Heart left ventricle (tissue), 16 donors: ENCODE measurements at places on chromosomes 5 and 9. TPM values are rescaled to one million over a fixed set of nuclear protein-coding genes. Genes with fewer than 3 reads are reported as not detected.

INPP5E gene
- polyA plus RNA-seq, result 8.0 TPM

GKAP1 gene
- 23.5 TPM for polyA plus RNA-seq

DNA sequence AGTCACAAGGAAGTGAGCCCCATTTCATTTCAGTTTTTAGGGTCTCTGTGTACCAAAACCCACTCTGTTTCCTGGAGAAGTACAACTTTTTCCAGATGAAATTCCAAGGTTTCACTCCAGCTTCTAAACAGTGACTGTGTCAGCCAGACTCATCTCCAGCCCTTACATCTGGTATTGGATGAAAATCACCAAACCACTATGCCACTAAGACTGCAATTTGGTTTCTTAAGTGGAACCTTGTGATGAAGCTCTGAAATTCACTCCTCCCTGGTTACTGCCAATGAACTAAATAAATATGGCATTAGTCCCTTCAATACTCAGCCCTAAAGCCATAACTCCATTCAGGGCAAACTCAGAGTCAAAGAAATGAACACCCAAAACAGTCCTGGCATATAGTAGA is 211.2 kb upstream of the DAPK1 start:
- no peak for DNase-seq
- no peaks in the 10 kb centered on the region for H3K36me3 ChIP-seq
- no peak overlapping the region for H3K4me3 ChIP-seq
- H3K27me3 ChIP-seq, result no peaks in the 10 kb centered on the region
- no peaks in the 10 kb centered on the region for H3K4me1 ChIP-seq

- H3K27me3 ChIP-seq, result no peaks in the 10 kb centered on the region
- no peaks in the 10 kb centered on the region for H3K4me1 ChIP-seq
- H3K36me3 ChIP-seq, result no peaks in the 10 kb centered on the region
These were observed 199.7 kb downstream of the TMC1 start for GRCh38 chr9:72721067-72721466.

ANKS6 gene
- polyA plus RNA-seq, result 3.1 TPM

IGIP gene
- polyA plus RNA-seq, result 5.8 TPM

DNA sequence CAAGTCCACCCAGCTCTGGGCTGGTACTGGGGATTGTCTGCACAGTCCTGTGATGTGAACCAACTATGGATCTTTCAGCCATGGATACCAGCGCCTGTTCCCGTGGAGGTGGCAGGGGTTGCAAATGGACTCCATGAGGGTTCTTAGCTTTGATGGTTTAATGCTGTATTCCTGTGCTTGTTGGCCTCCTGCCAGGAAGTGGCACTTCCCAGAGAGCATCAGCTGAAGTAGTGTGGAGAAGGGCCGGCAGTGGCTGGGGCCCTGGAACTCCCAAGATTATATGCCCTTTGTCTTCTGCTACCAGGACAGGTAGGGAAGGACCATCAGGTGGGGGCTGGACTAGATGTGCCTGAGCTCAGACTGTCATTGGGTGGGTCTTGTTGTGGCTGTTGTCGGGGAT is 1104.8 kb upstream of the COX7C start:
- H3K27me3 ChIP-seq, result no peaks in the 10 kb centered on the region
- H3K36me3 ChIP-seq, result no peaks in the 10 kb centered on the region
- H3K27ac ChIP-seq, result no peak overlapping the region
- no peak for DNase-seq

DNA sequence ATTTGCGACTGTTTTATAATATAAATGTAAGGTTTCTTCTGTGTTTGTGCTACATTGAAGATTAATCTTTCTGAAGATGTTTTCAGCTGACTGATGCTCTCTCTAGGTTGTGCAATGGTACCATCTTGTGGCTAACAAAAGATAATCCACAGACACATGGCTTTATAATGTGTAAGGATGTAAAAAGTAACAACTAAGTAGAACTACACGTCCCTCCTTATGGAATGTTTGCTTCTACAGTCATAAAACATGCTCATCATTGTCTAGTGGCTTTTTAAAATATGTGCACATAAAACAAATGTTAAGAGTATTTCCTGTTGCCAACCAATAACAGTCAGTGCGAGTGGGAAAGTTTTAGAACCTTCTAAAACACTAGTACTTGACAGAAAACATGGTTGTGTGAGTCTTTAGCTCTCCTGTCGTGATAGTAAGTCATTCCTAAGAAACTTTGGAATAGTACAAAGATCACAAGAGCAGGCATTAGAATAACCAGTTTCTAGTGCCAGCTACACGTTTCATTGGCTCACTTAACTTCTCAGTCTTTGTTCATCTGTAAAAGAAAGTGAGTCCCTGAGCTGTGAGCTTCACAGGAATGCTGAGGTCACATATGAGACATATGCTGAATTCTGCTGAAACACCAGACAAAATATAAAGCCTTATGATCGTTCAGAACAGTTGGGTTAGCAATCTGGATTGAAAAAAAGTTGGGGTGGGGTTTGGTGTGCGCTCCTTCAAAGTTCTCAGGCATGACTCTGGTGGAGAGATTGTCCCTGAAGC is 75.7 kb upstream of the GLIS3 start:
- H3K27me3 ChIP-seq, result no peaks in the 10 kb centered on the region
- H3K27ac ChIP-seq, result no peak overlapping the region
- no peaks in the 10 kb centered on the region for H3K36me3 ChIP-seq
- no peak overlapping the region for H3K4me3 ChIP-seq
- no peak for DNase-seq

LPAR1 gene
- 3.7 TPM for polyA plus RNA-seq

ACSL6 gene
- 3.2 TPM for polyA plus RNA-seq

- DNase-seq, result no peak
- H3K27me3 ChIP-seq, result no peaks in the 10 kb centered on the region
- peaks cover 24% of the 10 kb centered on the region for H3K4me1 ChIP-seq
- H3K36me3 ChIP-seq, result no peaks in the 10 kb centered on the region
- no peak overlapping the region for H3K4me3 ChIP-seq
These were observed 214.4 kb downstream of the NXNL2 start for GRCh38 chr9:88749420-88749819.

DNA sequence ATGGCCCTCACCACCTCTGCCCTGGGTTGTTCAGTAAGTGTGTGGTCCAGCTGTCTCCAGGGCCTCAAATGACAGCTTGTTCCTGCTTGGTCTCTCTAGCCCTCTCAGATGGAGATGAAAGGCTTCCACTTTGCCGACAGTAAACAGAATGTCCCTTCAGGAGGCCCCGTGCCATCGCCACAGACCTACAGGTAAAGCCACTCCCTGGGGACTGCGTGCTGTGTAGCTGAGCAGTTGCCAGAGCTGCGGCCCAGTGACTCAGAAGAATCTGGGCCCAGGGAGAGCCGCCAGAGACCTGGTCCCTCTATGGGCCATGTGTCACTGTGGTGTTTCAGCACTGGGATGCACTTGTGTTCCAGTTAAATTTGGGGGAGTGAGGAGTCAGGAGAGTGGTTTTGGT is 10.6 kb upstream of the POMT1 start:
- no peak overlapping the region for H3K4me3 ChIP-seq
- no peak for DNase-seq
- H3K4me1 ChIP-seq, result no peaks in the 10 kb centered on the region
- no peak overlapping the region for H3K27ac ChIP-seq

PCDHGB3 gene
- polyA plus RNA-seq, result 1.7 TPM

GRCh38 chr9:70421272-70422180 is 7.1 kb upstream of the KLF9 start:
- H3K27ac ChIP-seq, result peak overlapping the region; percentile 100
- DNase-seq, result peak; percentile 41
- H3K36me3 ChIP-seq, result no peaks in the 10 kb centered on the region
- no peaks in the 10 kb centered on the region for H3K27me3 ChIP-seq

WDR38 gene
- 0.15 TPM for polyA plus RNA-seq

DNA sequence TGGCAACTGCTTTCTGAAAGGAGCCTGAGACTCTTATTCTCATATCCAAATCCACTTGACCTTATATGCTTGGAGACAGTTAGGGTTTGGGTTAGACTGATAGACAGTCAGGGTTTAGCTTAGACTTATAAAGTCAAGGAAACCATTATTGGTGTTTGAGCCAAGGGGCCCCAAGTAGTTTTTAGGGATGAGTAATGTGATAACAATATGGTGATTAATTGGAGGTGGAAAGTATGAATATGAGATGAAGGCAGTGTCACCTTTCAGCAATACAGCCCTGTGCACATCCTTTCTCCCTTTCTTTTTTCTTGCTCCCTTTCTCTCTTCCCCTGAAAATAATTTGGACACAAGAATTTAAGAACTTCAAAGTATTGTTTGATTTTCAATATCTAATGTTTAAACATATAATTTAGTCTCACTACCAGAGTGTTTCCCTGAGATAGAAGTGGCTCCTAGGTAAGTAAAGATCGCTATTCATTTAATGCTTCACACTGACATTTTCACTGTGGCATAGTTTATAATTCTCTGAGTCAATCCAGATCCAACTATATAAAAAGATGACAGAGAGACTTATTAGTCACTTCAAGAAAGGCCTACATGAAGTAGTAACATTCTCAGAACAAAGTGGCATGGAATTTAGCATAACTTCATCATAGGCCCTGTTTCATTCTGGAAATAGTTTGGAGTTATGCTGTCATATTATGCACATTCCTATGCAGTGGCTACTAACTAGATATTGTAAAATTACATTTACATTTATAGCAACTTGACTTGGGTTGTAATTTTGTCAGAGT is 200.8 kb downstream of the CHSY3 start:
- no peak overlapping the region for H3K4me3 ChIP-seq
- H3K27me3 ChIP-seq, result no peaks in the 10 kb centered on the region
- no peak overlapping the region for H3K27ac ChIP-seq
- DNase-seq, result no peak
- peaks cover under 1% of the 10 kb centered on the region for H3K4me1 ChIP-seq

GRCh38 chr9:96665789-96666188 is 10.7 kb upstream of the PRXL2C start:
- no peak for DNase-seq
- no peak overlapping the region for H3K4me3 ChIP-seq
- H3K4me1 ChIP-seq, result no peaks in the 10 kb centered on the region
- no peak overlapping the region for H3K27ac ChIP-seq
- H3K36me3 ChIP-seq, result no peaks in the 10 kb centered on the region

GRCh38 chr9:122197426-122197825 is 31.3 kb downstream of the LHX6 start:
- no peaks in the 10 kb centered on the region for H3K36me3 ChIP-seq
- H3K4me1 ChIP-seq, result no peaks in the 10 kb centered on the region
- no peaks in the 10 kb centered on the region for H3K27me3 ChIP-seq
- H3K4me3 ChIP-seq, result no peak overlapping the region
- no peak for DNase-seq

BARHL1 gene
- not detected for polyA plus RNA-seq

ZNF883 gene
- 1.2 TPM for polyA plus RNA-seq

ADGRV1 gene
- not detected for polyA plus RNA-seq

GRCh38 chr5:1292846-1293415 is 1.9 kb downstream of the TERT start:
- H3K36me3 ChIP-seq, result no peaks in the 10 kb centered on the region
- H3K4me1 ChIP-seq, result no peaks in the 10 kb centered on the region
- no peak overlapping the region for H3K27ac ChIP-seq
- no peak for DNase-seq
- peaks cover 44% of the 10 kb centered on the region for H3K27me3 ChIP-seq

- no peak overlapping the region for H3K27ac ChIP-seq
- H3K36me3 ChIP-seq, result no peaks in the 10 kb centered on the region
These were observed 42.4 kb upstream of the GGTA1 start for GRCh38 chr9:121542025-121542424.

DNA sequence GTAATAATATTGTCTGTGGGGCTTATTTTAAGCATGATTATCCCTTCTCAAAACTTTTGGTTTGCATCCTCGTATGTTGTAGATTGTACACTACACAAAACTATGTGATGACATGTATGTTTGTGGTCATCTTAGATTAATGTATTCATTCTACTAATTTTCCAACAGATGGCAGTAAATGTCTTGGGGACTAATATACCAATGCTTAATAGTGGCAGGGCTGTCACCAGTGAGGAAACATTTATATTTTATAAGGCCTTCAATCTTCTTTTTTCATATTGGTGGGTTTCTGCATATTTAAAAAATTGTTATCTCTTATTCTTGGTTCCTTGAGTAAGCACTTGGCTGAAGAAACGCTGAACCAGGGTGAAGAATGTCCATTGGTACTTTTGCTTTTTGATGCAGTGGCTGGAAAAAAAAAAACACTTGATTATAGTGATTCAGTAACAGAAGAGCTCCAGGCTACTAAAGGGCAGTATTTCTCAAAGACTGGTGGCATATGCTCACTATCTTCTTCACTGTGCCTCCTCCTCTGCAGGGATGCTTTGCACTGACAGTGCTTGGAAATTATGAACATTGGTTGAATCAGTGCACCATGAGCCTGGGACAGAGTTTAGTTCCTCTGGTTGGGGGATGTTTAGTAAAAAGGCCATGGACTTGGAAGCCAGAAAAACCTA is 530.3 kb downstream of the RASEF start:
- no peak overlapping the region for H3K27ac ChIP-seq
- no peaks in the 10 kb centered on the region for H3K4me1 ChIP-seq
- no peak overlapping the region for H3K4me3 ChIP-seq
- no peak for DNase-seq

DNA sequence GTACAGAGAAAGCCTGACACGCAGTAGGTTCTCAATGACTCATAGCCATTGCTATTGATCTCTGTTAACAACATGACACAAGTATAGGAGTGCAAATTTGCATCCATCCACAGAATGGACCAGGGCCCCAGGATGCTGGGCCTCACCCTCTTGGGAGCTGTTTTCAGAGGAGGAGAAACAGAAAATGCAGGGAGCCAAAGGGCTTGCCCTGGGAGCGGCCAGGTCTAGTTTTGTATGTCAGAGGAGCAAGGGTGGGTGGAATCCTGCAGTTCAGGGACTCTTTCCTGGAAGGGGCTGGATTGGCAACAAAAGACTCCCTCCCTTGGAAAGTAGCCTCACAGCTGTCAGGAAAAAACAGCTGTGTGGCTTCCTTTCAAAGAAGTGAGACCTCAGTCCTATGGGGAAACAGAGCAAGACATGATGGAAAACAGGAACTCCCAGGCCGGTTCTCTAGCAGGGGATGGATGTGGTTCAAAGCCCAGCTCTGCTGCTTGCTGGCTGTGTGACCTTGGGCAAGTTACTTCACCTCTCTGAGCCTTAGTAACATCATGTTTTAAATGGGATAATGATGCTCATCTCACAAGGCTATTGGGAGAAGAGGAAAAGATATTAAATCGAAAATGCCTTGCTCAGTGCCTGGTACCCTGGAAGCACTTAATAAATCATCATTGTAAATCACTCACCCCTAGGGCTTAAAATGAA is 50.5 kb upstream of the SH3PXD2B start:
- H3K27ac ChIP-seq, result peak overlapping the region; percentile 73
- no peak overlapping the region for H3K4me3 ChIP-seq
- no peaks in the 10 kb centered on the region for H3K27me3 ChIP-seq
- peak; percentile 69 for DNase-seq

GRCh38 chr5:74576941-74577456 is 63.5 kb downstream of the ENC1 start:
- no peak overlapping the region for H3K4me3 ChIP-seq
- H3K36me3 ChIP-seq, result no peaks in the 10 kb centered on the region
- H3K4me1 ChIP-seq, result peaks cover 24% of the 10 kb centered on the region
- H3K27ac ChIP-seq, result peak overlapping the region; percentile 52
- no peak for DNase-seq

GRCh38 chr9:4020755-4021296 is 279.0 kb downstream of the GLIS3 start:
- no peak for DNase-seq
- no peaks in the 10 kb centered on the region for H3K4me1 ChIP-seq
- H3K36me3 ChIP-seq, result no peaks in the 10 kb centered on the region
- no peaks in the 10 kb centered on the region for H3K27me3 ChIP-seq
- no peak overlapping the region for H3K27ac ChIP-seq
- no peak overlapping the region for H3K4me3 ChIP-seq
